ENCODE measurements at places on chromosomes 7 and 10.
A peak's percentile ranks its signal among the peaks of the same experiment; 100 is the strongest.

DNA sequence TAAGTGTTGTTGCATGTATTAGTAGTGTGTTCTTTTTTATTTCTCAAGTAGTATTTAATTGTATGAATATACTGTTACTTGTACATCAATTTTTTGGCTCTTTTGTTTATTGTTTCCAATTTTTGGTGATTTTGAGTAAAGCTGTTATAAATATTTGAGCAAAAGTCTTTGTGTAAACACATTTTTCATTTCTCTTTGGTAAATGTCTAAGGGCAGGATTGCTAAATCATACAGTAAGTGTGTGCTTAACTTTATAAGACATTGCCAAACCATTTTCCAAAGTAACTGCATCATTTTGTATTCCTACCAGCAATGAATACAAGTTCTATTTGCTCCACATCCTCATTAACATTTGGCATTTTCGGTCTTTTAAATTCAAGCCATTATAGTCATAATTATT, 92.8 kb downstream of the ICA1 start:
- DNase-seq, result no peak

GRCh38 chr7:47281966-47282643, 299.8 kb downstream of the TNS3 start:
- DNase-seq, result no peak

- DNase-seq, result no peak
These were observed 115.1 kb downstream of the SRI start for GRCh38 chr7:88104732-88105131.

GRCh38 chr10:99941942-99942820, 67.6 kb downstream of the DNMBP start:
- DNase-seq, result no peak

- no peak for DNase-seq
These were observed 17.5 kb downstream of the TUBAL3 start for GRCh38 chr10:5387169-5387568.

DNA sequence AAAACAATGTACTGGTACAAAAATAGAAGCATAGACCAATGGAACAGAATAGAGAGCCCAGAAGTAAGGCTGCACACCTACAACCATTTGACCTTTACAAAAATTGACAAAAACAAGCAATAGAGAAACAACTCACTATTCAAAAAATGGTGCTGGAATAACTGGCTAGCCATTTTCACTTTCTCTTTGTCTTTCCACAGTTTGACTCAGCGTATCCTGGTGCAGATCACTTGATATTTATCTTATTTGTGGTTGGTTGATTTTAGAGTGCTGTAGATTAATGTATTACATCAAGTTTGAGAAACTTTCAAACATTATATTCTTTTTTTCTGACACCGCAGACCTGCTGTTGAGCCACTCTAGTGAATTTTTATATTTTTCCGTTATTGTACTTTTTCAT, 381.4 kb downstream of the DGKB start:
- DNase-seq, result no peak

DNA sequence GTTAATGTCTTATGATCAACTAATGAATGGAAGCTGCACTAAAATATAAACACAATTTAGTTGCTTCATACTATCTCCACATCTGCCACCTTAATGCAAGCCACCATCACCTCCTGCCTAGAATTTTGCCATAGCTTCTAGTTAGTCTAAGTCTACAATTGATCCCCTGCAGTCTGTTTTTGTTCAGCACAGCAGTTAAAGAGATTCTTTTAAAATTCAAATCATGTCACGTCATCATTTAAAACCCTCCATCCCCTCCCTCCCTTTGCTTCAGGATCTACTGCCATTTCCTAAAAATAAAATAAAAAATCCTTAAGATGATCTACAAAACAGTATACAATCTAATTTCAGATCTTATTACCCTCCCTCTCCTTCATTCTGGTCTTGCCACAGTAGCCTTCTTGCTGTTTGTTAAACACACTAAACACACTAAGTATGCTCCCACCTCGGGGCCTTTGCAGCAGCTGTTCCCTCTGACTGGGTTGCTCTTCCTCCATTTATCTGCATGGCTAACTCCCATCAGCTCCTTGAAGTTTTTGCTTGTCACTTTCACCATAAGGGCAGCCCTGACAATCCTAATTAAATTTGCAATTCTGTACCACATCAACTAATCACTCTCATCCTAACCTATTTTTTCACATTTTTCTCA, 97.0 kb upstream of the FOXP2 start:
- no peak for DNase-seq

DNA sequence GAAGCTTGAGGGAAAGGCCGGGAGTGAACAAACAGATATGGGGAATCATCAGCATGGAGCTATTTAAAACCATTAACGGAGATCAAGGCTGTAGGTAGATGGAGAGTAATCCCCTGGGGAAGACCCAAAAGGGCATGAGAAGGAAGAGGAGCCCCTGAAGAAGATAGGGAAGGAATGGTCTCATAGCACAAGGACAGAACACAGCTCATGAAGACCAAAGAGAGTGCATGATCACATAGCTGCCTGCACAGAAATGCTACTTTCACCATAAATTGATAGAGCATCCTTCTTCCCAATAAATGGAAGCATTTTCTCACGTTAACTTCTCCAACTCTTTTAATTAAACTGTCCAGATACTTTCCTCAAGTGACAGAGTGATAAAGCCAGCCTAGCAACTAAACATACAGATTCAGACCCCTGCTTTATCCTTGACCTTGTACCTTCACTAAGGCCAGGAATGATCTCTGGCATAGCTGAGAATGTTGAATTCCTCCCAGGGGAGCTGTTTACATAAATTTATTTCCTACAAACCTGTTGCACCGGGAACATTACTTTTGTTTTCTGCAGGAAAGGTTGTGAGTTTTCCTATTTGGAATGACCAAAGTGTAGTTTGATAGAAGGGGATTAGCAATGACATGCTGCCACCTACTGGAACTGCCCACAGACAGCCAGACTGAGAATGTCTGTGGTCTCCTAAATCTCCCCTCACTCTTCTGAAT, 110.8 kb upstream of the LRGUK start:
- DNase-seq, result no peak

DNA sequence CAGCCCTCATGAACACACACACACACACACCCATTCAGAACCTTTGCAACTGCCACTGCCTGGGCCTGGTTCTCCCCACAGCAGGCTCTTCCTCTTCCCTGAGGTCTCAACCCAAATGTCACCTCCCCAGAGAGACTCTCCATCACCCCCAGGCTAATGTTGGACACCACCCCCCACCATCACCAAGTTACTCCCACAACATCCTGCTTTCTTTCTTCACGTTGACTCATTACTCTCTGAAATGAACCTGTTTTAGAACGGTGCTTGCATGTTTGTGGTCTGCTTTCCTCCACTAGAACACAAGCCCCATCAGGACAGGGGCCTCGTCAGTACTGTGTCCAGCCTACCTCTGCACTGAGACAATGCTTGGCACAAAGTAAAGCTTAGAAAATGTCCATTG, 16.0 kb downstream of the AFAP1L2 start:
- DNase-seq, result no peak

DNA sequence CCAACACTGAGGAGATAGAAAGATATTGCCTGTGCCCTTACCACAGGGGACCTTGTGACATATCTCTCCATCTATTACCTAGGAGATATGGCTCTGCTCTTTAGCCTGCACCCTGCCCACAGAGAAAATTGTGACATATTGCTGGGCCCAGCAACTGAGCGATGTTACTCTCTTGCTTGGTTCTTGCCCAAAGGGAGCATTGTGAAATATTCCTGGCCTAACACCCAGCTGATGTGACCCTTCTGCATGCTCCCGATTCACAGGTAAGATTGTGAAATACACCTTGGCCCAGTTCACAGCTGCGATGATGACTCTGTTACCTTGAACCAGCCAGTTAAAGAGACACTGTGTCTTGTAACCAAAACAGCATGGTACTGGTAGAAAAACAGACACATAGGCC, 37.2 kb upstream of the ZNF107 start:
- DNase-seq, result no peak

DNA sequence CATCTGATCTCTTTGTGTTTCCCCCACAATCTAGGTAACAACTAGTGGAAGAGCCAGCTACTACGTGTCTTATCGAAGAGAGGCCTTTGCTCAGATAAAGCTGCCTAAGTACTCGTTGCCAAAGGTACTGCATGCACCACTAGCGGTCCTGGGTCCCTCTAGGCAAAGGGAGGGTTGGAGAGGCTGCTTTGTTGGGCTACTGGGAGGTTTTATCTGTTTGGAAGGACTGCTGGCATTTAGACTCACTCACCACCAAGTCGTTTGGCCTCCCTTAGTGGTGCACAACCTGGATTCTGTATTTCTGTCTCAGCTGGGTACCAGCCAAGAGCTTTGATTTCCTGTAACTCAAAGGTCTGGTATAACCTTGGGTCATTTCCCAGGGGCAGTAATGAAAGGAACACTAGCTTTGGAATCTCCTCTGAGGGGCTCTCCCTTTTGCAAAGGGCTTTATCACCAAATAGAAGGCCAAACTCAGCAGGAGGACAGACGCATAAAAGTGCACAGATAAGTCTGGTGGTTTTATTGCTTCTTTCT, 498.3 kb downstream of the SORCS3 start:
- DNase-seq, result no peak

DNA sequence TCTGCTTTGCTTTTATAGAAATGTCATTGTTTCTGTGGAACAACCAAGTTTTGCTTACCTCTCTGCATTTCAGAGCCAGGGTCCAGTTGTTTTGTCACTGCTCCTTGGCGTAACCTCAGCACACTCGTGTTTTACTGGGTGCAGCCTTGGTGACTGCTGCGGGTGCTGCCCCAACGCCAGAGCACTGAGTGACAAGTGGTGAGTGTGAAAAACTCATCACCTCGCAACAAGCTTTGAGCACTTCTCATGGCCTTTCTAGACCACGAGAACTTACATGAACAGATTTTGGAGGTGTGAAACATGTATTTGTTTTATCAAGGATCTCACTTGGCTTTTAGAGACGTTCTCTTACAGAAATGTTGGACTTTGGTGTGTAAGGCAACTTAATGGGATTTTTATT, 31.0 kb downstream of the GLRX3 start:
- no peak for DNase-seq

DNA sequence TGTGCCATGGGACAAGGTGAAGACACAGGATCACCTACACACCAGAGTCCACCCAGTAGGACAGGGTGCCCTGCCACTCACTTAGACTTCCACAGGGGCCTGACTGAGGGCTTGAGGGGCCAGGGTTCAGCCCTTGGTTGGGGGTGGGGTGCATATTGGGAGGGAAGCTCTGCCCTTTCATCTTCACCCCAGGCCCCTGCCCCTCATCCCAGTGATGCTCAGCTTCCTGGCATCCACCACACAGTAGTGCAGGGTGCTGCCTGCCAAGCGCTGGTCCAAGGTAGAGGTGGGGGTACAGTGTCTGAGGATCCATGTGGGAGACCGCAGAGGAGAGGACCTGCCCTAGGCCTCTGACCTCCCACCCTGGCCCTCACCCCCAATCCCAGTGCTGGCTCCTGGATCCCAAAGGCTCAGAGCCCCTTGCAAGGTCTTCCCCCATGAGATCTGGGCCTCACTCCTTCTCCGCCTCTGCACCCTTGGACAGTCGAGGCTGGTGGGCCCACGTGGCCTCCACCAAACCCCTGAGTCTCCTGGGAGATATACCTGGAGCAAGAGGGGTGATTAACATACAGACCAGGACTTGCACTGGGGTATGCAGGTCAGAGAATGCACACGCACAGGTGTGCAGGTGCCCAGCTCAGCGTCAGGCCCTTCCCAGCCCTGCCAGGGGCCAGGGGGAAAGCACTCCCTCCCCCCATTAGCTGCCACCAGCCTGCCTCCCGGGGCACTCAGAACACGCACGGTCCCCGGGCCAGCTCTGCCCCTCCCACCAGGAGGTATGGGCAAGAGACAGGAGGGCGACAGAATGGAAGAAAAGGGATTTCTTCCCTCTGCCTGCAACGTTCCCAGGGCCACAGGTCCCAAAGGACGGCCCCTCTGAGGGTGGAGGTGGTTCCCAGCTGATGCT, 8.6 kb upstream of the IRF5 start:
- DNase-seq, result no peak

- DNase-seq, result peak; percentile 35
These were observed 133.0 kb upstream of the ZNF32 start for GRCh38 chr10:43781480-43782361.

- no peak for DNase-seq
These were observed 299.9 kb downstream of the RPS24 start for GRCh38 chr10:78333362-78334143.

- no peak for DNase-seq
These were observed 5.4 kb downstream of the GPRIN2 start for GRCh38 chr10:46550795-46551700.

- DNase-seq, result no peak
These were observed 29.7 kb downstream of the AGAP3 start for GRCh38 chr7:151115836-151116418.

DNA sequence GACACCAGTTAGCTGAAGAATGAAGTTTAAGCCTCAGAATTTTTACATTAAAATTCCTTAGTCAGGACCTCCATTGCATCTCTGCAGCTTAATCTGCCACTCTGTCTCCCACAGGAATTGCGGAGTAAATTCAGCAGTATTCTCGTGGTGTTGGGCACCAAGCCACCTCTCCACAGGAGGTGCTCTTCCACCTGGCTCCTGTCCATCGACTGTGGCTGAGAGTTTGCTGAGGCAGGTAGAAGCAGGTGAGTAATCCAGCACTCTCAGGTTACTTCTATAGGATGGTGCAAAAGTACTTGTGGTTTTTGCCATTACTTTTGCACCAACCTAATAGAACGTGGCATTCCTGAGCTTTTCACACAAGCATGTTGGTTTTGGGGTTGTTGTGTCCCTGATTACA, 134.1 kb downstream of the GFRA1 start:
- DNase-seq, result no peak

DNA sequence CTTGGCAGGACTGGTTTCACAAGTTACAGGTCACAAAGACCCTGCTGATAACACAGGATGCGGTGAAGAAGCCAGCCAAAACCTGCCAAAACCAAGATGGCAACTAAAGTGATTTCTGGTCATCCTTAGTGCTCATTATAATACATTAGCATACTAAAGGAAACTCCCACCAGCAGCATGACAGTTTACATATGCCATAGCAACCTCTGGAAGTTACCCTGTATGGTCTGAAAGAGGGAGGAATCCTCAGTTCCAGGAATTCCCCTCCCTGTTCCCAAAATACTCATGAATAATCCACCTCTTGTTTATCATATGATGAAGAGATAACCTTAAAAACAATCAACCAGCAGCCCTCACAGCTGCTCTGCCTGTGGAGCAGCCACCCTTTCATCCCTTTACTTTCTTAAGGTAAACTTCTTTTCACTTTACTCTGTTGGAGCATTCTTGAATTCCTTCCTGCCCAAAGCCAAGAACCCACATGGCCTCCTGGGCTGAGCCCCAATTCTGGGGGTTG, 21.9 kb downstream of the DPY19L1 start:
- DNase-seq, result no peak

All from stimulated activated CD4-positive, alpha-beta T cell treated with anti-CD3 and anti-CD28 coated beads, Interleukin-4, amount 100 ng/mL, for 48 hours (primary cell).